DND-41 (cell line): ENCODE measurements at places on chromosomes 12 and 14.

DNA sequence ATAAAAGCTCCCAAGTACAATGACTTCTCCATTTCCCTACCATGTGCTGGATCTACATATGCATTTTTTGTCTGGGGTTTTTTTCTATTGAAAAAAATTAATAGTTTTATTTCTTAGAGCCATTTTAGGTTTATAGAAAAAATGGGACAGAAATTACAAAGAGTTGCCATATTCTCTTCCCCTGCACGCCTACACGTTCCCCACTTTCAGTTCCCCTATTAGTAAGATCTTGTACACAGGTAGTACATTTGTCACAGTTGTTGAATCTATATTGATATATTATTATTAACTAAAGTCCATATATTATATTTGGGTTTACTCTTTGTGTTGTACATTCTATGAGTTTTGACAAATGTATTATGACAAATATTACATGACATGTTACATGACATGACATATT is 35.7 kb downstream of the SIX6 start:
- H3K36me3 ChIP-seq = no peaks in the 10 kb centered on the region
- no peak for DNase-seq
- no peak overlapping the region for H3K4me3 ChIP-seq

DNA sequence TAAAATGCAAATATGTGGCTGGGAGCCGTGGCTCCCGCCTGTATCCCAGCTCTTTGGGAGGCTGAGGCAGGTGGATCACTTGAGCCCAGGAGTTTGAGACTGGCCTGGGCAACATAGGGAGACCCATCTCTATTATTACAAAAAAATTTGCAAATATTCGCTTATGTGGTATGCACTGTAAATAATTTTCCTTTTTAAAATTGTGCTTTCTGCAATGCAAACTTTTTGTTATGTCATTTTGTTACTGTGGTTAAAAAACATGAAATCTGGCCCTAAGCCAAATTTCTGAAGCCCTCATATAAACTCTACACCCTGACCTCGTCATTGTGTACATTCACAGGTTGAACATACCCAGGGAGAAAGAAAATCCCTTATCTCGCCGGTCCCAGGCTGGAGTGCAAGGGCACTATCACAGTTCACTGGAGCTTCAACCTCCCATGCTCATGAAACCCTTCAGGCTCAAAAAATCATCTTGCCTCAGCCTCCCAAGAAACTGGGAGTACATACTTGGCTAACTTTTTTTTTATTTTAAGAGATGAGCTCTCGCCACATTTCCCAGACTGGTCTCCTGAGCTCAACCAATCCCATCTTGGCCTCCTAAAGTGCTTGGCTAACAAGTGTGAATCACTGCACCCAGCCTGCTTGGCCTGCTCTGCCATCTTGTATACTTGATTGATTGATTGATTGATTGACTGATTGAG is 24.7 kb downstream of the TRAPPC6B start:
- peaks cover 33% of the 10 kb centered on the region for H3K36me3 ChIP-seq
- H3K4me3 ChIP-seq = no peak overlapping the region
- no peak for DNase-seq
- H3K4me1 ChIP-seq = no peaks in the 10 kb centered on the region

- no peaks in the 10 kb centered on the region for H3K4me1 ChIP-seq
- no peaks in the 10 kb centered on the region for H3K36me3 ChIP-seq
- H3K27me3 ChIP-seq = no peaks in the 10 kb centered on the region
- DNase-seq = no peak
- no peak overlapping the region for H3K4me3 ChIP-seq
- H3K27ac ChIP-seq = no peak overlapping the region
These were observed 942.0 kb upstream of the FBXO33 start for GRCh38 chr14:40374221-40374620.

- no peaks in the 10 kb centered on the region for H3K4me1 ChIP-seq
- H3K27ac ChIP-seq = no peak overlapping the region
- H3K4me3 ChIP-seq = no peak overlapping the region
- H3K36me3 ChIP-seq = no peaks in the 10 kb centered on the region
These were observed 99.2 kb downstream of the RMST start for GRCh38 chr12:97561619-97562290.

GRCh38 chr12:118073768-118074167 is 12.8 kb upstream of the WSB2 start:
- no peak for DNase-seq
- H3K4me1 ChIP-seq = no peaks in the 10 kb centered on the region
- no peak overlapping the region for H3K4me3 ChIP-seq
- H3K27ac ChIP-seq = no peak overlapping the region
- 0 out of 2 replicates have a peak, but pooled peaks cover 2% of the 10 kb centered on the region for H3K36me3 ChIP-seq

DNA sequence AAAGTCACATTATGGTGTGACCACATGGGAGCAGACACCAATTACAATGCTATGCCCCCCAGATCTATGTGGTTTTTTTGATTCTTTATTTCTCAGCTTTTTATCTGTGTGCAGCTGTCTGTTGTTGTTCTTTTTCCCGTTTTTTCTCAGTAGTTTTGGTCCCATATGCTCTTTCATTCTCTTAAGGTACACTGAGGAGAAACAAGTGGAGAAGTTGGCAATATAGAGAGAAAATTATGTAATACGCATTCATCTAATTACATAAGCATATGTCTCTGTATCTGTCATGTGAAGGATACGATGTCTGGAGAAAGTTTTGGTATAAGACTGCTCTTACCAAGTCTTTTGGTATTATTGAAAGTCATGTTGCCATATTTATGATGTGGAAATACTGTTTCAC is 819.0 kb downstream of the NRXN3 start:
- peaks cover 8% of the 10 kb centered on the region for H3K27me3 ChIP-seq
- no peak for DNase-seq
- no peaks in the 10 kb centered on the region for H3K4me1 ChIP-seq
- no peaks in the 10 kb centered on the region for H3K36me3 ChIP-seq
- no peak overlapping the region for H3K27ac ChIP-seq

GRCh38 chr12:109839444-109839843 is 6.2 kb upstream of the TRPV4 start:
- no peak overlapping the region for H3K4me3 ChIP-seq
- H3K27ac ChIP-seq = no peak overlapping the region
- no peak for DNase-seq
- H3K27me3 ChIP-seq = no peaks in the 10 kb centered on the region
- no peaks in the 10 kb centered on the region for H3K4me1 ChIP-seq
- no peaks in the 10 kb centered on the region for H3K36me3 ChIP-seq

GRCh38 chr14:24368212-24368561 is 203 bp downstream of the NFATC4 start:
- H3K27ac ChIP-seq = no peak overlapping the region
- H3K4me3 ChIP-seq = no peak overlapping the region
- peaks cover 55% of the 10 kb centered on the region for H3K27me3 ChIP-seq
- H3K4me1 ChIP-seq = no peaks in the 10 kb centered on the region

- DNase-seq = peak; percentile 95
- H3K27ac ChIP-seq = peak overlapping the region; percentile 100
- H3K4me3 ChIP-seq = peak overlapping the region; percentile 73
- no peaks in the 10 kb centered on the region for H3K27me3 ChIP-seq
- peaks cover 41% of the 10 kb centered on the region for H3K36me3 ChIP-seq
- peaks cover 63% of the 10 kb centered on the region for H3K4me1 ChIP-seq
These were observed 1180.6 kb downstream of the VRK1 start for GRCh38 chr14:97977651-97978261.

GRCh38 chr14:94682061-94682516 is 69.9 kb downstream of the SERPINA3 start:
- peaks cover under 1% of the 10 kb centered on the region for H3K27me3 ChIP-seq
- no peak overlapping the region for H3K27ac ChIP-seq
- no peak overlapping the region for H3K4me3 ChIP-seq
- H3K36me3 ChIP-seq = no peaks in the 10 kb centered on the region
- H3K4me1 ChIP-seq = no peaks in the 10 kb centered on the region

DNA sequence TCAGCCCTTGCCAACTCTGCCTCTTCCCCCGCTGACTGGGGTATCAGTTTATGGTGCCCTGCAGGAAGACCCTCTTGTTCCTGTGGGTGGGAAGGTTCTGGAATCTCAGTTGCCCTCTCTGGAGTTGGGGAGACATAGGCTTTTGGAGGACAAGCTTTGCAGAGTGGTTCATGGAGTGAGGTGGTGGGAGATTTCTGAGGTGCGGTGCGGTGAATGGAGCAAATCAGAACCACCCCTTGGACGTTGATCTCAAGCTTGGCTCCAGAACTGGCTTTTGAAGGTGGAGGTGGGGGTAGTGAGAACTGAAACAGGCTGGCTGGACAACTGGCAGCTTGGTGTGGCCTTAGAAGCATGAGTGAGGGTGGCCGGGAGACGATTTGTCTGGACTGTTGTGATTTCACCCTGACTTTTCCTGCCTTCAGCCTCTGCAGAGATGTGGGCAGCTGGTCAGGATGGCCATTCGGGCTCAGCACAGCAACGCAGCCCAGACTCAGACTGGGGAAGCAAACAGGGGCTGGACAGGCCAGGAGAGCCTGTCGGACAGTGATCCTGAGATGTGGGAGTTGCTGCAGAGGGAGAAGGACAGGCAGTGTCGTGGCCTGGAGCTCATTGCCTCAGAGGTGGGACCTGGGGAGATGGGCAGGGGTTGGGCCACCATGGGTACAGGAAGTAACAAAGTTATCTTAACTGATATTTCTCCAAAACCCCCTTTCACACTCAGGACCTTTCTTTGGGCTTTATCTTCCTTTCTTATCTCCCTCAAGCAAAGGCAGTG is 1.1 kb downstream of the SHMT2 start:
- peak overlapping the region; percentile 91 for H3K27ac ChIP-seq
- no peaks in the 10 kb centered on the region for H3K27me3 ChIP-seq
- peaks cover 49% of the 10 kb centered on the region for H3K4me1 ChIP-seq
- no peak for DNase-seq

DNA sequence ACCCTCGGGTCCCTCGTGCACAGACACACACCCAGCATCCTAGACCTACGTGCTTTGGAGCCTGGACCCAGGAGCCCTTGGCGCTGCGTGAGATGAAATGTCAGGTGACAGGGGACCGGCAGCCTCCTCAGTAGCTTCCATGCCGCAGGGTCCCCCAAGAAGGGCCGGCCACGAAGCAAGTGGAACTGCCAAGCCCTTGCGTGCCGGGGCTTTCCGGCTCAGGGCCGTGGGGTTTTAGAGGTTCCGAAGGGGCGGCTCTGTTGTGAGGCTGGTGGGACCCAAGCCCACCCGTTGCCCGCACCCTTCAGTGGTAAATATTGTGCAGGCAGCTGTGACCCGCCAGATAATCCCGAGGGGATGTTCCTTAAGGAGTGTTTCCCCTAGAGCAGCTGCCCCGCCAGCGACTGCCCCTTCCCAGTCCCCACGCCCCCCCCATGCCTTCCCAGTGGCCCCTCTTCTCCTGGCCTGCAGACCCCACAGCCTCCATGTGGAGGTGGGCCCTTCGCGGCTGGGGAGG is 133.7 kb downstream of the ADGRD1 start:
- DNase-seq = peak; percentile 1
- no peaks in the 10 kb centered on the region for H3K4me1 ChIP-seq
- H3K36me3 ChIP-seq = no peaks in the 10 kb centered on the region
- no peak overlapping the region for H3K4me3 ChIP-seq
- H3K27ac ChIP-seq = no peak overlapping the region

DNA sequence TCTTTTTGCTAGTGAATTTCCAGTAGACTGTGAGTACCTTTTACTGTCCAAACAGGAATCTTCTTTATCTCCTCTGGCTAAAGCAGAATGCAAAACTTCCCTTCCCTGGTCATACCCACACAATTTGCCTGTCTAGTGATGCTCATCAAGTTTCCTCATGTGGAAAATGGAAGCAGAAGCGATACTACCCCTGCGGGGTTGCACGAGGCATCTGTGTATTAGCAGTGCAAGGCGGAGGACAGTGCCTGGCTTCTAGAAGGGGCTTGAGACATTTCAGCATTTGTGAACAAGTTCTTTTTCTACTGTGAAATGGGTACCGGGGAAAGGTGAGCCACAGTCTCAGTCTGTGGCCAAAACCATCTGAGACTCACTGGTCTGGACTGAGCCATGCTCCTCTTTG is 340.9 kb downstream of the AACS start:
- H3K27me3 ChIP-seq = no peaks in the 10 kb centered on the region
- H3K36me3 ChIP-seq = no peaks in the 10 kb centered on the region
- H3K4me1 ChIP-seq = no peaks in the 10 kb centered on the region
- DNase-seq = no peak
- no peak overlapping the region for H3K27ac ChIP-seq

- no peak for DNase-seq
- H3K27ac ChIP-seq = no peak overlapping the region
- no peaks in the 10 kb centered on the region for H3K27me3 ChIP-seq
- no peaks in the 10 kb centered on the region for H3K36me3 ChIP-seq
These were observed 48.7 kb downstream of the PSMA6 start for GRCh38 chr14:35340616-35341453.

DNA sequence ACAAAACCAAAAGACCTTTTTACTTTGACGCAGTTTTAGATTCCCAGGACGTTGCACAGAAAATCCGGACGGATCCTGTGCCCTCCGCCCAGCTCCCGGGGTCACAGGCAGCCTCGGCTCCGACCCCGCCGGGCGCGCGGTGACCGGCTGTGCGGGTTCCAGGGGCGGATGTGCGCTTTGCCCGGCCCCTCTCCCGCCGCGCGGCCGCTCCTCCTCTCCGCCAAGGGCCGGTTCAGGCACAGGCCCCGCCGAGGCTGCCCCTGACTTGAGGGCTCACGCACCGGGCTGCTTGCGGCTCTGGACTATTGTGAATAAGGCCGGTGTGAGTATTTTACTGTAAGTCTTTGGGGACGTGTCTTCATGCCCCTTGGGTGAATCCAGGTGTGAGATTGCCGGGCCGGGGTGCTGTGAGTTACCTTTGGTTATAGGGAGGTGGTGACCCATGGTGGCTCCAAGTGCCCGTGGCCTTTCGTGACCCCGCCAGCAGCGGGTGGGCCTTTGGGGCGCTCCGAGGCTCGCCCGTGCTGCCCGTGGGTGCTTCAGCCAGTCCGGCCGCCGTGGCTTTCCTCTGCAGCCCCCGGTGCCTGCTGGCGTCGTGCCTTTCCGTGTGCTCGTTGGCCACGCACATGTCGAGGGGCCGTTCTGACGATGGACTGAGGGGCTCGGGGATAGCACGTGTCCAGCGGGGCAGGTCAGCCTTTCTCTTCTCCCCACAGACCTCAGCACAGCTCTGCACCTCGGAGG is 45.9 kb downstream of the NOC4L start:
- peak overlapping the region; percentile 63 for H3K4me3 ChIP-seq
- peaks cover 26% of the 10 kb centered on the region for H3K4me1 ChIP-seq
- H3K36me3 ChIP-seq = no peaks in the 10 kb centered on the region
- peak overlapping the region; percentile 40 for H3K27ac ChIP-seq
- H3K27me3 ChIP-seq = peaks cover 25% of the 10 kb centered on the region
- DNase-seq = no peak

GRCh38 chr14:55125403-55125802 is 3.6 kb upstream of the LGALS3 start:
- no peak overlapping the region for H3K4me3 ChIP-seq
- no peak overlapping the region for H3K27ac ChIP-seq
- no peak for DNase-seq
- no peaks in the 10 kb centered on the region for H3K36me3 ChIP-seq

GRCh38 chr12:80219345-80219744 is 120.0 kb downstream of the OTOGL start:
- no peaks in the 10 kb centered on the region for H3K36me3 ChIP-seq
- no peak for DNase-seq
- H3K4me1 ChIP-seq = no peaks in the 10 kb centered on the region
- no peaks in the 10 kb centered on the region for H3K27me3 ChIP-seq

- H3K4me3 ChIP-seq = no peak overlapping the region
- no peak for DNase-seq
- H3K27me3 ChIP-seq = no peaks in the 10 kb centered on the region
- H3K27ac ChIP-seq = no peak overlapping the region
- H3K4me1 ChIP-seq = no peaks in the 10 kb centered on the region
These were observed 445.7 kb downstream of the TMTC2 start for GRCh38 chr12:83132360-83132759.

- no peak overlapping the region for H3K4me3 ChIP-seq
- no peaks in the 10 kb centered on the region for H3K4me1 ChIP-seq
- peaks cover 8% of the 10 kb centered on the region for H3K27me3 ChIP-seq
- no peaks in the 10 kb centered on the region for H3K36me3 ChIP-seq
- peak; percentile 24 for DNase-seq
These were observed 65.7 kb downstream of the TTC9 start for GRCh38 chr14:70707138-70708038.
